ENCODE measurements at places on chromosomes 2 and 18.

GRCh38 chr18:48399303-48400075 is 9.7 kb downstream of the ZBTB7C start:
- DNase-seq, result no peak

- DNase-seq, result no peak
These were observed 42.3 kb upstream of the PTPRM start for GRCh38 chr18:7524786-7525185.

DNA sequence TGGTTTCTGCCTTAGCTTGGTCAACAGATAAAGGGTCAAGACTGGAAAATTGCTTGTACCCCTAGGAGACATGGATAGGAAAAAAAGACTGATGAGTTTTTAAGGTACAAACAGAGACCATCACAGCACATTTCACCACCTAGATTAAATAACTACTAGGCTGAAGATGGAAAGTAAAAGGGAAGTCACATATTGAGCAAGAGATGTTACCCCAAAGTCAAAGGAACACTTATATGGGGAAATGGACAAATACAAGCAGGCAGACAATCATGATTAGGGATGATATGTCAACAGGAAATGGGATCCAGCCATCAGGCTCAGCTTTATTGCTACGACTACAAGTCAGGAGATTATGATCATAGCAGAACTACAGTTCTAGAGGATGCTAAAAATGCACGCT is 1643.1 kb upstream of the CELF4 start:
- DNase-seq, result no peak

- no peak for DNase-seq
These were observed 86.6 kb downstream of the COL5A2 start for GRCh38 chr2:189092936-189093335.

DNA sequence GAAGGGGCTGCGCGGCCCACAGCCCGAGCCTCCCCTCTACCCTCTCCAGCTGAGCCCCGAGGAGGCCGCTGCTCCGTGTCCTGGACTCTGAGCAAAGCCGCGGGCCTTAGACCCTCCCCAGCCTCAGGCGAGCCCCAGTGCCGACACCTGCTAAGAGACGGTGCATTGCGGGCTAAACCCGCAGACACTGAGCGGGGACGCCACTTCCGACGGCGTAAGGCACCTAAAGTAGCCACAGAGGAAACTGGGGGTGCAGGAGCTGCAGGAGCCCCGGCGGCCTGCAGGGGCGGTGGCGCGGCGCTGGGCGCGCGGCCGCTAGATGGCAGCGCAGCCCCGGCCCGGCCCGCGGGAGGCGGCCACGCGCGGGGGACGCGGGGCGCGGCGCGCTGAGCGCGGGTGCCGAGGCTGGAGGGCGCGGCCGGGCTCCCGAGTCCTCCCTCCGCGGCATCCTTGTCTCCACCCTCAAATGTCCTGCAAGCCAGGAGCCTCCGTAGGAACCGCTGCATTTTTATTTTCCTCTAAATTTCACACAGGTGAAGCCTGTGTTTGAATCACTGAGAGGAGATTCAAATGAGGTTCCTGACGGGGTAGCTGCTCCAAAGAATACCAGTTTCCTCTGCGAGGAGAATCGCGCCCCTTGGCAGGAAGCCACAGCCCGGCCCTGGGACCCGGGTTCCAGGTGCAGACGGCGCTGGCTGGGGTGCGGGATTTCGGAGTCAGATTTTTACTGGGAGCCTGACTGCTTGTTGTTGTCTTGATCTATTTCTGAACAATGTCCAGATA is 650.5 kb downstream of the GALR1 start:
- DNase-seq, result peak; percentile 87

DNA sequence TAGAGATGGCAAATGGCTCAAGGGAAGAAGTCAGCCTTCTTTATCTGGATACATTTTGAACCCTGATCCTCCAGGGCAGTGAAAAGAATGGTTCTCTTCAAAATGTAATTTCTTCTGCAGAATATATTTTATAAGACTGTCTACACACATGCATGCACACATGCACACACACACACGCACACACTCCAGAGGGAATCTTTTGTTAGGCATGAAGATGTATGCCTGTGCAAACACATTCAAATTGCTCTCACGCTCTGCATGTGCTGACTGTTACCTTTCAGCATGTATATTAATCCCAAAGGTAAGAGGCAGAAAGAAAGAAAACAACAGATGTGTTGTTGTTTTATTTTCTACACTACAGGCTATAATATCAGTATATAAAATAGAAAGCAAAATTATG is 43.2 kb downstream of the SLC5A7 start:
- DNase-seq, result no peak

- no peak for DNase-seq
These were observed 85.2 kb upstream of the LCLAT1 start for GRCh38 chr2:30361751-30362394.
